ENCODE measurements at places on chromosomes 16 and 17.

GRCh38 chr16:19696328-19696727, 21.7 kb downstream of the KNOP1 start:
- peak; percentile 17 for DNase-seq

DNA sequence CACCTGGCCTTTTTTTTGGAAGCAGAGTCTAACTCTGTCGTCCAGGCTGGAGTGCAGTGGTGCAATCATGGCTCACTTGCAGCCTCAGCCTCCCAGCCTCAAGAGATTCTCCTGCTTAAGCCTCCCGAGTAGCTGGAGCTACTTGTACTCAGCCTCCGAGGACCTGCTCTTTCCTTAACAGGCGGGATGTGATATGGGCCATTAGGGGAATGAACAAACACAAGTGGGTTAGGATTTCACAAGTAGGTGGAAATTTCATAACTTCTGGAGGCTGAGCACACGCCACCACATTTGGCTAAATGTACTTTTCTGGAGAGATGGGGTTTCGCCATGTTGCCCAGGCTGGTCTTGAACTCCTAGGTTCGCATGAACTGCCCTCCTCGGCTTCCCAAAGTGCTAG, 4.1 kb downstream of the PAM16 start:
- DNase-seq, result no peak

GRCh38 chr17:8160741-8161221, 2.0 kb downstream of the VAMP2 start:
- DNase-seq, result no peak

DNA sequence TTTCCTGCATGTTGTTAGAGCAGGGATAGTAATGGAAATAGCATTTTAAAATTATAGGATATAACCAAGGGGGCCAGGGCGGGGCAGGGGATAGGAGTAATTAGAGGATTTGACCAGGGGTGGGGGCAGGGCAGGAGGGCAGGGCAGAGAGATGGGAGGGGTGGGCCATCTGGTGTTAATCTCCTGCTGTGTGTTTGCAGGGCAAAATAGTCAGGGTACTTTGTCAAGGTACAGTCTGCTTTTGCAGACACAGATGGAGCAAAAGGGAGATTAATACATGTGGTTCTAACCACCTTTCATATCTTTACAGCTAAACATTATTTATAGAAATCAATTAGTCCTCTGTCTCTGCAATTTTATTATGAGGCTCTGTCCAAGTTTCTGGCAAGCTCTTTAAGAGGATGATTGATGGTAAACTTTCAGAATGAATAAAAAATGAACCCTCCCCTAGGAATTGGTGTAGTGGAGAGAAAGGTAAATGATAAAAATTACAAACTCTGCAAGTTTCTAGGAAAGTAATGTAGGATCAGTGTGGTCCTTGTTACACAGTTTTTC, 6.6 kb downstream of the ANKFN1 start:
- no peak for DNase-seq

- no peak for DNase-seq
Measured at GRCh38 chr17:34579017-34579946, at the start of gene TMEM132E. TMEM132E (plus strand) TSS chr17:34579582; CDS start chr17:34581077, 1,495 bp downstream.

DNA sequence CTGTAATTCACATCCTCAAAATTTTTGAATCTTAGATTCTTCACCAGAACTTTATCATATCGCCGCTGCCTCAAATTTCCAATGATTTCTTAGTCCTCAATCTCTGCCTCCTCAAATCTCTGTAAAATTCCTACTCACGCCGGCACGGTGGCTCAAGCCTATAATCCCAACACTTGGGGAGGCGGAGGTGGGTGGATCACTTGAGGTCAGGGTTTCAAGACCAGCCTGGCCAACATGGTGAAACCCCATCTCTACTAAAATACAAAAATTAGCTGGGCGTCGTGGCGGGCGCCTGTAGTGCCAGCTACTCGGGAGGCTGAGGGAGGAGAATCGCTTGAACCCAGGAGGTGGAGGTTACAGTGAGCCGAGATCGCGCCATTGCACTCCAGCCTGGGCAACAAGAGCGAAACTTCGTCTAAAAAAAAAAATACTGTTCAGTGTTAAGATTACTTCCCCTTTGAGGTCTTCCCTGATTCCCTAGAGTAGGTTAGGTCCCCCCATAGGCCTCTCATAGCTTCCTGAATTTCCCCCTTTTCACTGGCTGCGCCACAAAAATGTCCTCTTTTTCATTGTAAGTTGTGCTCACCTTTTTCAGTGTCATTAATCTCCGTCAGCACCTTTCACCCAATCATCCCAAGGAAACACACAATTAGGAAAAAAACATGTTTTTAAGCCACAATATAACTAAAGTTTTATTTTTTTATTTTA, 919 bp upstream of the CBX1 start:
- DNase-seq, result no peak

- DNase-seq, result no peak
Measured at GRCh38 chr16:4179020-4179419, 62.8 kb upstream of the ADCY9 start.

- DNase-seq, result no peak
Measured at GRCh38 chr16:64307431-64307830, 814.4 kb downstream of the CDH11 start.

DNA sequence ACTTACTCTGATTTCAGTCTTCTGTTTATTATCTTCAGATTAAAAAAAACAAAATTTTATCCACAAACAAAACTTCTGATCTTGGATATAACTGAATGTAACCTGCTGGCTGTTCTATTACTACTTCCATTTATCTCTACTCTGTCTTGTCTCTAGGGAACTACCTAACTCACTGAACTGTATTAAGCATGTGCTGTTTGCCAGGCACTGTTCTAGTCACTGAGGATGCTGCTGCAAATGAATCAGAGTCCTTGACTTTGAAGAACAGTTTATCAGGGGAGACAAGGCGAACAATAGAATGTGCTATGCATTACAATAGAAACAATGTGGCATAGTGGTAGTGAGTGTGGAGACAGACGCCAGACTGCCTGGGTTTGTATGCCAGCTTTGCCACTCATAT, 2.3 kb upstream of the ANKRD40 start:
- DNase-seq, result no peak

Measured in activated T-helper 9 cell treated with anti-CD3 and anti-CD28 coated beads, Interleukin-2, amount 50 U/mL, for 16 hours (primary cell).